ENCODE measurements at places on chromosomes 3 and 15.

- no peak for DNase-seq
Observed at GRCh38 chr15:41775651-41776050, 1.4 kb downstream of the MAPKBP1 start.

DNA sequence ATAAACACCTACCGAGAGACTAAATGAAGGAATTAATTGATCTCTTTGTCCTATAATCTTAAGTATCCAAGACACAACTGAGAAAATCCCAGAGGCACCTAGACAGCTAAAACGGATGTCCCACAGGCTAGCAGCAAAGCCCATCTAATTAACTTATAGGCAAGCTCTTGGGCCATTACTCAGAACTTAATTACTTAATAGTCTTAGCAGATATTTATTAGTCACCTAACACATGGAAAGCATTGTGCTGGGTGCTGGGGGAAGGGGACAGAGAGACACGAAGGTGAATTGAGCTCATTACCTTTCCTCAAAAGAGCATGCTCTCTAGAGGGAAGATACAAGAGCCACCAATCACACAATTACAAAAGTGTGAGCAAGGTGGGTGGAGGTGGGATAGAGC lies 189.8 kb upstream of the PROK2 start:
- no peak for DNase-seq

DNA sequence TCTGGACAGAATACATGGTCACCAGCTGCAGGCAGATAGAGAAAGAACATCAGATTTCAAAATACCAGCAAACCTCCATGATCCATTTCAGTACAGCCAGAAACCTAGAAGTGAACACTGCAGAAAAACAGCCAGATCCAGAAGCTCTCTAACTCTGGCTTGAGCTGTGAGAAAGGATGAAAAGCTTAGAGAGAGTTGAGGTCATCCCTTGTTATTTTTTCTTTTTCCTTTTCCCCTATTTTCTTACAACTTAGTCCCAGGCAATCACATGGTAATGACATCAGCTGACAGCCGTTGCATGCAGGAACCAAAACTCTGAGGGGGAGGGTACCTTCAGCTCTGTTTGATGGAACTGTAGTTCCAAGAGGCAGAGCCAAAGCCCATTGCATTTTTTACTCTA lies 113.2 kb downstream of the TCF12 start:
- no peak for DNase-seq

- no peak for DNase-seq
Observed at GRCh38 chr3:172137287-172138192, 98.2 kb downstream of the FNDC3B start.

DNA sequence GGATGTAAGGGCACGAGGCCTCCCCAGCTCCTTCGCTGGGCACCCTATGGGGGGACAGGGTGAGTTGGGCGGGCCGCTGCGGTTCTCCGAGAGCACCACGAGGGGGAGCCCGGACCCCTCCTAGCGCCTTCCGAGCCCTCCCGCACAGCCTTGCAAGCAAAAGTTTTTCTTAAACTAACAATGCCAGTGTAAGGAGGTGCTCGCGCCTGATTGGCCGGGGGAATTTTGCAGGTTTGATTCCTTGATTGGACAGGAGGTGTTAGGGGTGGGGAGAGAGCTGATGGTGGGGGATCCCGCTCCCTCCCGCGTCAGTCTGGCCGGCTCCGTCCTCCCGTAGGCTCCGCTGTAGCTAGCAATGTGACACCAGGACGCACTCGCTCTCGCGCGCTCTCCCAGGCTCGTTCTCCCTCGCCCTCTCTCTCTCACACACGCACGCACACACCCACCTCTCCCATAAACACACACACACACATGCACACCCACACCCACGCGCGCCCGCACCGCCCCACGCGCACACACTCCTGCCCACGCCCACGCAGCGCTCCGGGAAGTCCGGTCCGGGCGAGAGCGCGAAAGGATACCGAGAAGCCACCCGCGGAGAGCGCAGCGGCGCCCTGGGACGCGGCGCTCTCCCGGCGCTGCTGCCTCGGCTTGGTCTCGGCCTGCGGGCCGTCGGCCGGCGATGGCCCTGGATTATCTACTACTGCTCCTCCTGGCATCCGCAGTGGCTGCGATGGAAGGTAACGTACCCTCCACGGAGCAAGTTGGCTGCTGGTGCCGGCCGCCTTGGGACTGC lies at the start of gene EPHB1:
Gene EPHB1, plus strand, starts transcription at position 311 of the 796 bp plus-strand sequence.
- DNase-seq: peak; percentile 22

- DNase-seq: no peak
Observed at GRCh38 chr15:60591496-60592370, 112.8 kb upstream of the ICE2 start.

- no peak for DNase-seq
Observed at GRCh38 chr3:153885359-153885758, 235.8 kb upstream of the ARHGEF26 start.

- DNase-seq: no peak
Observed at GRCh38 chr15:86903642-86904421, 824.2 kb downstream of the AGBL1 start.

DNA sequence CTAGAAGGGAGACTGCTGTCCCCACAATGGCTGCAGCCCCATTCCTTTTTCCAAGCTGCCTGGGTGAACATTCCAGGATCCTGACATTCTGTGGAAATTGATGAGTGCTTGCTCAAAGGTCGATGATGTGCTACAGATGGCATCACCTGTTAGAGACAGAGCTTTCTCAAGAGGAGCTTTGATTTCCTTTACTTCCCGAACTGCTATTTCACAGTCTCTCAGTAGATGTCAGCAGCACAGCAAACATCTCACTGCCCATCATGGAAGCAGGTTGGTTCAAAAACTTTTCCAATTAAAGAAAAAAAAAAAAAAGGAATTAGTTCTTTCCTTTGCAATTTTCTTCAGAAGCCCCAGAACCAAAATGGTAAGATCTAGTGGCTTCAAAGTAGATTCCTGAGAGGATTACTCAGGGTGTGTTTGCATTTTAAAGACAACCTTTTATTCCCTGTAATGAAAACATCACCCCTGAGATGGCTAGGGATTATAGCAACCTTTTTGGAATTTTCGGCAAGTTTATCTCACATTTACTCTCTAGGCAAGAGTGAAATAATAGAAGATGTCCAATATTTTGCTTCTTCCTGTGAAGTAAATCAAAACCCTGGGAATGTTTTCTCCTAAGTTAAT lies 44.8 kb downstream of the POLR2M start:
- DNase-seq: no peak

DNA sequence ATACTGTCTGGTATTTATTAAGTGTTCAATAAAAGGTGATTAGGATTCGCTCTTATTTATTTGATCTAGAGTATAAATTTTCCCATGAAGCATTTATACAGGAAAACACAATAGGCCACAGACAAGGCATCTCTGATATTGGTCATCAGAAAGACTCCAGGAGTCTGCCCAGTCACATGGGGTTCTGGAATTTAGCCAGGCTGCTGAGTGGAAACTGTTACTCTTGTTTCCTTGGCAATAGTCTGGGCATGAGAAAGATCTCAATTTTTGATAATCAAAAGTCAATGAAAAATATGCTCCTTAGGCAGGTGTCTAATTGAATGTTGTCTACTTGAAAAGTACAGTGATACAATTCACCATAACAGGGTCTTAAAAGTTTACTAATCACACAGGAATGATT lies 161.2 kb downstream of the FRMD5 start:
- no peak for DNase-seq

- no peak for DNase-seq
Observed at GRCh38 chr3:139629033-139629432, 48.7 kb downstream of the NMNAT3 start.

DNA sequence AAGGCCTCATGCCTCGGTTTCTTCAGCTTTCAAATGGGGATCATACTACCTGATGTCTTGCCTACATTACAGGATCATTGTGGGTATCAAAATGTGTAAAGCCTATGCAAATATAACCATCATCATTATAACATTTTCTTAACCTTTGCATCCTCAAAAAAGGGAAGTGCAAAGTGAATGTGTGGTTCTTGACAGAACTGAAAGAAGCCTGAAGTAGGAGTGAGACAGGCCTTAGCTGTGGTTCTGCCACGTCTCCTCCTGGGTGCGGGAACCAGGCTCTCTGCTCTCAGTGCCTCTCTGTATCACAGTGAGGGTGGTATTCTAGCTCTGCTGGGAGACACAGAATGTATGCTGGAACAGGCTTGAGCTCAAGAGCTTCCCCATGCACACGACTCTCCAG lies 316.9 kb upstream of the ICE2 start:
- DNase-seq: no peak

- no peak for DNase-seq
Observed at GRCh38 chr3:167885277-167885676, 149.8 kb downstream of the SERPINI1 start.

DNA sequence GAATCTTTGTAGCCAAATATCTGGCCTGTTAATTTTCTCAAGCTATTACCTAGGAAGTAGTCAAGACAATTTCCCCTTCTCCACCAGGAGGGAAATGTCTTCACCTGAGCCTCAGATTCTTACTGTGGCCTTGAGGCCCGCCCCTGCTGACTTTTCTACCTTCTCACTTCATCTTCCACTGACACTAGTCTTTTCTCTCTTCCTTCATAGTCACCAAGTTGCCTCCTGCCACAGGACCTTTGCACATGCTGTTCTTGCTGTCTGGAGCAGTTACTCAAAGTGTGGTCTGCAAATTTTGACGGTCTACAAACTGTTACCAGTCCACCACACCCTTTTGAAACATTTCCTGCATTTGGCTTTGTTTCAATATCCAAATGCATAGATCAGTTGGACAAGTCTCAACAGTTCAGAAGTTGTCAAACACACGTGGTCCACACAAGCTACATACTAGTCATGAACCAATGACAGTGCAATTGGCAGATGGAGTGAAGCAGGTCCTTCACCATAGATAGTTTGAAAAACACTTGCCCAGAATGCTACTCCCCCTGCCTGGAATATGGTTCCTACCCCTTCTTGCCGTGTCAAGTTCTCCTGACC lies 100.5 kb downstream of the OSBPL10 start:
- no peak for DNase-seq

DNA sequence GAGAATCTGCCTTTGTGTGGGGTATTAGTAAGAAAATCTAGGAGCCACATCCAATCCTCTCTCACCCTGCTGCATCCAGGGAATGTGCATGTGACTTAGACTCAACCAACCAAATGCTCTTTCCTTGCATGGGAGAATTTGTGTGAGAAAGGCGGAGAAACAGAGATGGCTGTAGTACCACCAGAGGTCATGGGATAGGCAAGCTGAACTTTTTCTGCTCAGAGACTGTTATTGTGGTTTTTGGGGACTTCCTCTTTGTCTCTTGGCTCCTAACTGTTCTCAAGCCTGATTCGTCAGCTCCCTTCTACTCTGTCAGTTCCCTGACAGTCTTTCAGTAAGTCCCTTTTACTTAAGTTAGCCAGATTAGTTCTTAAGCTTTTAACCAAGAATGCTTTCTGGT lies 2.6 kb upstream of the ZSCAN2 start:
- DNase-seq: no peak

- no peak for DNase-seq
Observed at GRCh38 chr15:52109559-52110451, 2.8 kb downstream of the BCL2L10 start.

- DNase-seq: no peak
Observed at GRCh38 chr3:4959180-4959579, 20.1 kb upstream of the BHLHE40 start.

- peak; percentile 64 for DNase-seq
Observed at GRCh38 chr3:157239082-157239704, 79.2 kb upstream of the CCNL1 start.

DNA sequence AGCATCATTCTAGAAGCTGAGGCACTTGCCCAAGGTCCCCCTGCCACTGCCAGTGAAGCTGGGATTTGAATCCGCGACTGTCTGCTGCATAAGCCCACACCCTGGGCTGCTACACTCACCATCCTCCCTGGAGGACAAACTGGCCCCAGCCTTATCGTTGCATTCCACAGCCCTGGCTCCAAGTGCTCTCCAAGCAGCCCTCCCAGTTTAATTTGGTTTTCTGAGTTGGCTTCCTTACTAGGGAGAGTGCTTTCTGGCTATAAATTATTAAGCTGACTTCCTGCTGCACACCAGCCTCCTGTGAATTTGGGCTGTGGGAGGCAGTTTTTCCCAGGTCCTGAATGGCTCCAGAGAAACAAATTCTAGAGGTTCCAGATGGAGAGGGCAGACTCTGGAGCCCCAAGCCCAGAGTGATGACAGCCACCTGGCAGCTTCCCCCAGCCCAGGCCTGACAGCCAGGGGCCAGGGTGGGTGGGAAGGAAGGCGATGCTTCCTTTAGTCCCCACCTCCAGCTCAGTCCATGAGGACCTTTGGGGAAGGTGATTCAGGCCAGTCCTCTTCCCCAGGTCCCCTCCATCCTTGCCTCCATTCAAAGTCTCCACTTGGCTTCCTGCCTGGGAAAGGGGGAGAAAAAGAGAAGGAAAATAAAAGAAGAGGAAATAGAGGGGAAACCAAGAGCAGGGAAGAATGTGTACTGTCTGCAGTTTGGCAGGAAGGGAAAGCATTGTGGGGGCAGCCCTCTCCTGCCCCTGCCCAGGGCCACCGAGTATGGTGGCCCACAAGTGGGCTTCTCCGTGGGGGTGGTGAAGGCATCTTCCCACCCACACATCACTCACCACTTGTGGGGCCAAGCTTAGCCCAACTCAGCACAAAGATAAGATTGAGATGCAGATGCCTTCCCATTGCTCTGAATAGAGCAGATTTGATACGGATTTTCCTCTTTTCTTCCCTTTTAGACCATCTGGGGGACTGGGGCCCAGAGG lies 69.6 kb downstream of the SEMA5B start:
- no peak for DNase-seq

DNA sequence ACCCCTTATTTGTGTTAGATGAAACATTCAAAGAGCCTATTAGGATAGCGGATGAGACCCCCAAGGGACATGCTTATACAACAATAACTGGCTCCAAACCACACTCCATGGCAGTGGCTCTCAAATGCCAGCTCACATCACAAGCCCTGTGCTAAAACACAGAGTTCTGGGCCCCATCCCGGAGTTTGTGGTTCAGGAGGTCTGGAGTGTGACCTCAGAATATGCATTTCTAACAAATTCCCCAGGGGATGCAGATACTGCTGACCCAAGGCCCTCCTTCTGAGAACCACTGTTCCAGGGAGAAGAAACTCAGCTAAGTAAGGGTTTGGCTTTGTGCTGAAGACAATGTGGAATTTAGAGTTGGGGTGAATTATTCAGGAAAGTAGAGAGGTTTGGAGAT lies 3.6 kb downstream of the CCRL2 start:
- no peak for DNase-seq

- DNase-seq: no peak
Observed at GRCh38 chr3:160027541-160028195, 39.0 kb downstream of the IL12A start.

Data from activated T-cell treated with anti-CD3 and anti-CD28 coated beads for 1 hour (primary cell).